ENCODE measurements at places on chromosomes 12 and 14.

- DNase-seq = no peak
Measured at GRCh38 chr14:48900565-48900964, 685.6 kb downstream of the RPS29 start.

DNA sequence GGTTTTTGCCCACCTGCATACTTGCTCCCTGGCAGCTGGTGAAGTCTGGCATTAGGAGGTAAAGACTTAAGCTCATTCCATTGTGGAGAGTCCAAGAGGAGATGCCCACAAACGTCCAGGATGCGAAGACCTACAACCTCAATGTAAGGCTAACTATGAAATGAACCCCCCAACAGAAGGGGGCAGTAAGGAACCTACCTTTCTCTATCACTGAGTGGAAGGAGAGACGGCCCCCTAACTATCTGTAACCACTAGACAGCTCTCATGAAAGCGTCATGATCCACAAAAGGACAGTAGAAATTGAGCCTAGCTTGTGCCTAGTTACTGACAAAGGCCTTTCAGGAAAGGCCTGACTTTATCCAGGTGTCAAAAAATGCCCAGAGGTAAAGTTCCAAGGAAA is 55.3 kb downstream of the ZFYVE21 start:
- DNase-seq = no peak

DNA sequence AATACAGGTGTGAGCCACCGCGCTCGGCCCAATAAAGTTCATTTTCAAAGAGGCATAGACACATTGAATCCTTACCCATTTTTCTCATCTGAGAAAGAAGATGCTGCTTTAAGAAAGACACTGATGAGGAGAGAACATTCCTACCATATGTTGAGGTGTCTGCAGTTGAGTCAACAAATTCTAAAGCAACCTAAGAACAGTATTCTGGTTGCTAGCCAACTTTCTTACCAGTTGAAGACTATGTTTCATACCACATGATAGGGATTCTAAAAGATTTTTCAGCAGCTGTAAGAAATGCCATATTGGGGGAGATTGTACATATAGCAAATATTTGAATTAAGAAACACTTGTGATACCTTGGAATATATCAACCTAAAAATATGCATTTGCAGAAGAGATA is 160.1 kb downstream of the SRGAP1 start:
- no peak for DNase-seq

DNA sequence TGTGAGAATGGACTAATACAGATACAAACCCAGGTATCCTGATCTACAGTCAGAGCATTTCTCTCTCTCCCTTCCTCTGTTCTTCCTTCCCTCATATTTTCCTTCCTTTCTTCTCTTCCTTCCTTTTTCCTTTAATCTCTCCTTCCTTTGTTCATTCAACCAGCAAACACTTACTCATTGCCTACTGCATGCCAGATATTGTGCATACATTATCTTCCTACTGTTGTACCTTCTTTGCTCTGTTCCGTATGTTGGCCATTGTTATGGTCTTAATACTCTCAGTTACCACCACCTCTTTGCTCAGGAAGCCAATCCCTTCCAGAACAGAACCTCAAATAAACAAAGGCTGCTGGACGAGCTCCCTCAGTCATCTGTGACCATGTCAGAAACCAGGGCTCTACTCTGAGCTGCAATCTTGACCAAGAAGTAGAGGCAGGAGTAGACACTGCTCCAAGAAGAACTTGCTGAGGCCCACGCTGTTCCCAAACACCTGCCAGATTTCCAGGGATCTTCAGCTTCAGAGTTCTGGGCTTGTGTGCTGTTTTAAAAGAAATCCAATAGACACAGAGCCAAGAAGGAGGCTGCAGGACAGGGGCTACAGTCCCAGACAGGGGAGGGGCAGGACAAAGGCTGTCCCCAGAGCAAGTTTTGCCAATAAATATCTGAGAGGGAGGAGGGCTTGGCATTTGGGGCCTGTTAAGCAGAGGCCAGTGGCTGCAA is 526.7 kb upstream of the TBX3 start:
- no peak for DNase-seq

DNA sequence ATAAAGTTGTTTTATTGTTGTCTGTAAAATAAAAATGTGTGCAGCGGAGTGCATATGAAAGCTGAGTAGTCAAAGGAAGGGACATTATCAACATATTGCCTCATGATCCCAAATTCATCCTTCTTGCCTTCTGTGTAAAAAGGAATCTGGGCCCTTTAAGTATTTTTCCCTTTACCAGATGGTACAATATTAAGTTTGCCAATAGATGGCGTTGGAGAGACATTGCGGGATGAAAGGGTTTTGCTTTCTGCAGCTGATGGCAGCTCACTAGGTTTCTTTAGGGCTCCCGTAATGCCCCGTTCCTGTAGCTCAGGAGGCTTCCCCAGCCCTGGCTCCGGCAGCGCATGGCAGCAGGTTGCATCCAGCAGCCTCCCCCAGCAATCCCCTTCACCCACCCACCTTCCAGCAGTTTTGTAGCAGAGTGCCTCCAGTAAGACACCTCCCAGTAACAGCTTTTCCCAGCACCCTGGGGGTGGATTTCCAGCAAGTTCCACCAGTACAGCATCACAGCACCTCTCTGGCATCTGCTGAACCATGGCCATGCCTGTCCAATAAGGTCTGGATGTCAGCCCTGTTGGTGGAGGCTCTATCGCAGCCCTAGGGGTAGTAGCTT is 354.4 kb downstream of the MED13L start:
- DNase-seq = no peak

GRCh38 chr14:35402323-35403113 is 2.0 kb downstream of the NFKBIA start:
- DNase-seq = no peak

- no peak for DNase-seq
Measured at GRCh38 chr14:91238085-91238484, 6.4 kb downstream of the GPR68 start.

DNA sequence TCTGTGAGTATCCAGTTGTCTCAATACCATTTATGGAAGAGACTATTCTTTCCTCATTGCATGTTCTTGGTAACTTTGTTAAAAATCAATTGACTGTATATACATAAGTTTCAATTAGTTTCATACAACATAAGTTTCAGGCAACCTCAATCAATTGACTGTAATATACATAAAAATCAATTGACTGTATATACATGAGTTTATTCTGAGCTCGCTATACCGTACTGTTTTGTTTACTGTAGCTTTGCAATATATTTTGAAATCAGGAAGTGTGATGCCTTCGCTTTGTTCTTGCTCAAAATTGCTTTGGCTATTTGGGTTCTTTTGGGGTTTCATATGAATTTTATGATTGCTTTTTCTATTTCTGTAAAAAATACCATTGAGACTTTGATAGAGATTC is 392.0 kb downstream of the BTG1 start:
- DNase-seq = no peak

DNA sequence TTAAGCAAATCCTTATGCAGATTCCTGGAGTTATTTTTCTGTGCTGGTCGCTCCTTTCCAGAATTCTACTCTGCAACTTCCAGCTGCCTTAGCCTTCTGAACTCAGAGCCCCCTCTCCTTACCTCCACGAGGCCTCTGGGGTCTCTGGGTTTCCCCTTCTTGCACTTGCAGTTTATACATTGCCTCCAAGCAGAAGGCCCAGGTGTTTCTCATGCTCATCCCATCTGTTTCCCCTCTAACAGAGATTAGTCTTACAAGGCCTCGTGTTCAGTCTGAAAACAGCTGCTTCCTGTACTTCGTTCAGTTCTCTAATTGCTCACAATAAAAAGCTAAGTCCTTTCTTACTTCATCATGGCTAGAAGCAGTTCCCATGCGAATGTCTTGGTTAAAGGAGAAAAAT is 134.4 kb upstream of the FGD4 start:
- DNase-seq = peak; percentile 70

DNA sequence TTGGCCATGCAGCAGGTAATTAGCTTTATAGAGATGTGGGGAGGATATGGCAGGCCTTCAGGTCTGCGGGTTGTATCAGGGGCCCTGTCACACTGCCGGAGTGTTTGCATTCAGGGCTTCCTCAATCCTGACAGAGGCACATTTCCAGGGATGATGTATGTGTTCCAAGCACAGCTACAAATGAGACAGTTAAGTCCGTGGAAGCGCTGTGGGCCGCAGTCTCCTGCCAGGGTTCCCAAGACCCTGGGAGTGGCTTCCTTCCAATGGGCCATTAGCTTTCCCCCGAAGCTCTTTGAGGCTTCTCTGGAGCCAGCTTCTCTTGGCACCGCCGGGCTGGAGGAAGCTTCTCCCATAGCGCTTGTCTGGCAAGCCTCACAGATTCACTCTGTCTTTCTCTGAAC is 1524.7 kb upstream of the TMEM132C start:
- no peak for DNase-seq

- DNase-seq = no peak
Measured at GRCh38 chr12:117073611-117074010, 25.6 kb downstream of the TESC start.

- no peak for DNase-seq
Measured at GRCh38 chr12:71007020-71007419, 86.5 kb upstream of the PTPRR start.

DNA sequence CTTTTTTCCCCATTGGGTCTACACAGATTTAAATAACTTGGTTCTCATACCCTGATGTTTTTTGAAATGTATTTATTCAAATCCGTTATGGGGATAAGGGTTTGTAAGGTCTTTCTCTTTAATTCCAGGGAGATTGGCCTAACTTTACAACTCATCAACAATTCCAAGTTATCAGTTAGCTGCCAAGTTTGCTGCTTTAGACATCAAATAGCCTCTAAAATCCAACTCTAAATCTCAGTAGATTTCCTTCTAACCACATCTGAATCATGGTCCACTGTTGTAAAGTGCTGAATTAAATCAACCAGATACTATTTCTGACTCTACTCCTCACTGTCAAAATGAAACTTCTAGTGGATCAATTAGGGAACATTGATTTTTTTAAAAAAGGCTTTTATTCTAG is 364.1 kb upstream of the E2F7 start:
- no peak for DNase-seq

GRCh38 chr12:14710632-14711320 is 14.4 kb upstream of the GUCY2C start:
- DNase-seq = no peak

DNA sequence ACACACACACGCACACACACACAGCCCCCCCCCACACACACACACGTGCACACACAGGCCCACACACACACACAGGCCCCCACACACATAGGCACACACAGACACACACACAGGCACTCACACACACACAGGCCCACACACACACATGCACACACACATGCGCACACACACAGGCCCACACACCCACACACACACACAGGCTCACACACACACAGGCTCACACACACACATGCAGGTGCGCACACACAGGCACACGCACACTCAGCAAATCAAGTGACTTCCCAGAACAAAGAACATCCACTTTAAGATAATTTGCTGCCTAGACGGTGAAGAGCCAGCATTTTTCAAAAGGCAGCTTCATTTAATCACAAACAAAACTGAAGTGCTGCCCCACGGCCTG is 78.5 kb upstream of the FBRSL1 start:
- DNase-seq = no peak

DNA sequence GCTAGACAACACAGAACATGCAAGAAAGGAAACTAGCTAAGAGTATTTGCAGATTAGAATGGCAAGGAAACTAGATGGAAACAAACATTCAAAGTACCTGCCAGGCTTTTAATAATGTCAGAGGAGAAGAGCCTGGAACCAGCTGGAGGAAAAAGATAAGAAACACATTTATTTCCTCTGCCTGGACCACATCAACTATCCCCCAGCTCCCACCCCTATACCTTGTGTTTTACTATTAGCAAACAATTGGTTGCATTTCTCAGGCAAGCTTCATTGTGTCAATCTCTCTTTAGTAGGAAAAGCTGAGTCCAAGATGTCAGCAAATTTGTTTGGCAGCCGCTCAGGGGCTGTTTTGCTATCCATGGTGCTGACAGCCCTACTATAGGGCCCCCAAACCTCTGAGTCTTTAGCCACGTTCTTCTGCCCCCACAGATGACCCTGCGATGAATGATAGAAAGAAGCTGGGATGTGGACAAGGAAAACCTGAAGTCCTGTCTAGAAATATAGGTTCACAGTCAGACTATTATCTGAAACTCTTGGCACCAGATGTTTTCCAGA is 11.6 kb upstream of the SYNDIG1L start:
- no peak for DNase-seq

GRCh38 chr12:94263905-94264561 is 115.7 kb downstream of the PLXNC1 start:
- DNase-seq = no peak

DNA sequence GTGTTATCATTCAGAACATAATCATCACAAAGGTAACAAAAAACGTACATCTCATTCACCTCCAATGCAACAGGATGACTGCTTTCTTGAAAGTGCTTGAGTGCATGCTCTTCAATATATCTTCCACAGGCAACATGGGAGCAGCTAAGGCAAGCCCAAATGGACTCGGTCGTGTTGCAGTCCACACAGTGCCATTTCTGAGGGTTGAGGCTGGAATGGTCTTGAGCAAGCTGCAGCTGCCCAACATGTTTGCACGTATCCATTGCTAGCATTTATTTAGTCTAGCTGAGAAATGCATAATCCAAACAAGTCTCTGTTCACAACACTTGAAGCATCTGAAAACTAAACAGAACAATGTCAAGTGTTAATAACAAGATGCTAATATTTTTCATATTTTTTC is 17.3 kb downstream of the USP44 start:
- no peak for DNase-seq

DNA sequence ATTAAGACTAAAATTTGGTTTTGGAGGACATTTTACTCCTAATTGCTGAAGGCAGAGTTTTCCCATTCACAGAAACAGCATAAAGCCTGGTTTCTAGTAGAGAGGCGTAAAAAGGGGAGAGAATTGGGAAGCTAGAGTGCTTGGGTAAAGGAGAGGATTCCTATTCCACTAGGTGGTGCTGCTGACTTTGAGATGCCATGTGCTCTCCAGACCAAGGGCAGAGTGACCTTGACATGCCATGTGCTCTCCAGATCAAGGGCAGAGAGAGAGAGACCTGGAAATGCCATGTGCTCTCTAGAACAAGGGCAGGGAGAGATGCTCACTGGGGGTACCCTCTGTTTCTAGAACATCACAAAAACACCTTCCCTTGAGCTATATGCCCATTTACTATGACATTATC is 176.2 kb upstream of the PDZRN4 start:
- DNase-seq = no peak

- no peak for DNase-seq
Measured at GRCh38 chr12:59027199-59027598, 106.9 kb upstream of the LRIG3 start.

DNA sequence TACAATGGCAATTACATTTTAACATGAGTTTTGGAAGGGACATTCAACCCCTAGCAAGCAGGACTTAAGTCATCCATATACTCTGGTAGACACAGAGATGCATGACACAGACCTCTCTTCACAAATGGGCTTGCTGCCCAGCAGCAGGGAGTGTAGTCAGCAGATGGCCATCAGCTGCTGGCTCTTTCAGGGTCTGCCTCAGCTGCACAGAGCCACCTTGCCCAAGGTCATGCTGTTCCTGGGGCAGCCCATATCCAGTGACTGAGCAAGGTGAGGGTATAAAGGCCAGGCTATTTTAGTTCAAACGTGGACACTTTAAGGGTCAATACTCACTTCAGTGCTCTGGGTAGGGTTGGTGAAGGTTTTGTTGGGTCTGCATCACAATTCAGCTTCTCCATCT is 58.3 kb upstream of the JDP2 start:
- no peak for DNase-seq

- no peak for DNase-seq
Measured at GRCh38 chr12:65720136-65721130, 103.8 kb upstream of the HMGA2 start.
